Tongue (tissue), 3 donors: ENCODE measurements at places on chromosomes 4 and X. TPM values are rescaled to one million over a fixed set of nuclear protein-coding genes. Genes with fewer than 3 reads are reported as not detected.

- DNase-seq, result no peak
Observed at GRCh38 chr4:86892636-86892960, 376 bp upstream of the C4orf36 start.

- DNase-seq, result no peak
Observed at GRCh38 chr4:121863799-121864198, 6.5 kb downstream of the BBS7 start.

DNA sequence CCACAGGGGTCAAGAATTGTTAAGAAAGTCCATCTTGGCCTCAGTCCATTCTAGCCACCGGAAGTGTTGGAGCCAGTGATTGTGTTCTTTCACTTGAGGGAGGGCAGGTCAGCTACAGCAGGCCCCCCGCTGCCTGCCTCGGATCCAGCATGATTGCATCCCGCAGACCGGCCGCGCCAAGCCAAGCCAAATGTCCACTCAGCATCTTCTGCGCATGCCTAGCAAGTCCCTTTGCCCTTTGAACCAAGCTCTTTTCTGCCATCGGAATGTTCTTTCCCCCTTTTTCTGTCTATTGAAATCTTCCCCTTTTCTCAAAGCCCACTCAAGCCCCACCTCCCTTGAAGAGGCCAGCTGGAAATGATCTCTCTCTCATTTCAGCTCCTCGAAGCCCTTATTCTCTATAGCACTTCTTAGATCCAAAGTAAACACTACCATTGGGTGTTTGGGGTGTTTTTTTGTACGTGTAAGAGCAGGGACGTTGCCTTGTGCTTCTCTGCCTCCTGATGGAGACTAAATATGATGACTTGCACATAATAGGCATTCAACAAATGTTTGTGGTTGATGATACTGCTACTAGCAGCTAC lies 147.8 kb upstream of the BCOR start:
- DNase-seq, result peak; percentile 20

- DNase-seq, result no peak
Observed at GRCh38 chr4:147396105-147396504, 84.8 kb upstream of the EDNRA start.

DNA sequence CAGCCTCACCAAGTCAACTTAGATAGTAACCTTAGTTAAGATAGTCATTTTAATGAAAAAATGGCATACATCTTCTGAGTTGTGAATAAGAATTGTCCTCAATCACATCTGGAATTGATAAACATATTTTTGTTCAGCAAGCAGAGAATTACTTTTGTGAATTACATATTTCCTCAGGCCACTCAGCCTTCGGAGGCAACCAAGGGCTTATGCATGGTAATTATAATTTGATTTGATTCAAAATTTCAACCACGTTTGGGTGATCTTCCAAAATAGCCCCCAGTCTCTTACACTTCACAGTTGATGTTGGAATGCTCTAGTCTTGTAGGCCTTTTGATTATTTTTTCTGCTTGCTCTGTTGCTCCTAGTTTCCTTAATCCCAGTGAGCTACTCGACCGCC lies 63.4 kb downstream of the GALNTL6 start:
- no peak for DNase-seq

GRCh38 chr4:100493756-100494155 lies 24.1 kb downstream of the EMCN start:
- DNase-seq, result no peak

- no peak for DNase-seq
Observed at GRCh38 chr4:7817877-7818398, 121.7 kb downstream of the AFAP1 start.

- DNase-seq, result no peak
Observed at GRCh38 chr4:155487210-155487609, 110.4 kb upstream of the MAP9 start.

- no peak for DNase-seq
Observed at GRCh38 chrX:23919148-23919547, 11.3 kb downstream of the CXorf58 start.

- DNase-seq, result no peak
Observed at GRCh38 chrX:40402831-40403533, 177.8 kb upstream of the ATP6AP2 start.

DNA sequence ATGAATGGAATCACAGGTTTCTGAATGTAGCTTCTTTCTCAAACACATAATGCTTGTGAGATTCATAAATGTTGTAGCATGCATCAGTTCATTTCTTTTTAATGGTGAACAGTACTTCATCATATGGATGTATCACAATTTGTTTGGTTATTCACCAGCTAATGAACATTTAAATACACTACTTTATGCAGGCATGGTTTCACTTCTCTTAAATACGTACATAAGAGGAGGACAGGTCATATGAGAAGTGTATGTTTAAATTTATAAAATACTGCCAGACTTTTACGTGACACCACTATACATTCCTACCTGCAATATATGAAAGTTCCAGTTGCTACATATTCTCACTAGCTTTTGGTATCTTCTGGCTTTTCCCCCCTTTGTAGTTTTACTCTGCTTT lies 65.4 kb downstream of the ANKRD17 start:
- DNase-seq, result no peak

DNA sequence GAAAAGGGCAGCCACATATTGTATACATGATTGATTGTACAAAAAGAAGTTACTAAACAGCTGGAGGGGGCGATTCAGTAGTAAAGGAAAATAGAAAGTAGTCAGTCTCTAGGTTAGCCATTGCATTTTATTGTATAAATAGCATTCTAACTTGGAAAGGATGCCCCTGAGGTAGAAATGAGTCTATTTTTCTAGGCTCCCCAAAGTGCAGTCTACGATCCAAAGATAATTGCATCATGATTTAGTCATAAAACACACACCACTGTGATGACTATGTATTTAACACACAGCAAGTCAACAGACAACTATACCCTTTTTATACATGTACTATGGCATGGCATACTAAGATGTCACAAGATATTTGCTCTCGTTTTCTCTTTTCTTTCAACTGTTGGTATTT lies 204.9 kb downstream of the APBB2 start:
- no peak for DNase-seq

DNA sequence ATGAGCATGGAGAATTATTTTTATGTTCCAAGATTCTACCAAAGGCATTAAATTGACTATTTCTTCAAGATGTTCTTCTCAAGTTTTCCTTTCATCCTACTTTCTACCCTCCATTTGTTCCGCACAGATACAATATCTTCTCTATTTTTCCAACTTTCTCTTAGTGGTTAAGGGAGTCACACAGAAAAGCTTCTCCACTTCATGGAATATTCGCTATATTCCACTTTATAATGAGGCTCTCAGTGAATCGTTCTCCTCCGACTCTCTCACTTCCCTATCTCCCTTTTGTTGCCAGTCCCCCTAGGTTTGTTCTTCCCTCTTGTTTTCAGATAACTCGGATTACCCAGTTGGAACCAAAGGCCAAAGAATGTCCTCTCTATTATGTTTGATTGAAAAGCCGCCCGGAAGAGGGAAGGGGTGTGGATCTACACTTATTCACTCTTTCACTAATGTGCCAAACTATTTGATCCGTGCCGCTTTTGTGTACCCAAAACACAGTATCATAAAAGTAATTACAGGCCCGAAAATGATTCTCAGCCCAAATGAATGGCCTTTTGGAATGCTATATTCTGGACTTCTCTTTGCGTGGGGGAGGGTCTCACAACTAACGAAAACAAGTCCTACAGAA lies 1.2 kb downstream of the SH3D19 start:
- DNase-seq, result peak; percentile 24

- DNase-seq, result no peak
Observed at GRCh38 chrX:74922922-74923543, 2.2 kb downstream of the NEXMIF start.

DNA sequence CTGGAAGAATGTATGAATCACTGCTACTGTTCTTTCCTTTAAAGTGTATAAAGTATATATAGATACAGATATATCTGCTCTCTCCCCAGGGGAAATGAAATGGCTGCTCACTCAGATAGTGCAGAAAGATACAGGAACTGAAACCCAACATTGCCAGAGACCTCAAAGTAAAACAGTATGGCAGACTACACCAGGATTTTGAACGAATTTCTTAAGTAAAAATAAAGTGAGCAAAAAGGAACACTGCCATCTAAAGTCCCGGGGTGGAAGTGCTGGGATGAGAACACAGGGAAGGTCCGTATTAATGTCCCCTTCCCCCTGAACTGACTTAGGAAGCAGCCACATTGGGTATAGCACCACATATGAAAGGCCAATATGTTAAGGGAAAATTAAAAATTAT lies 93.4 kb downstream of the TMA16 start:
- no peak for DNase-seq

DNA sequence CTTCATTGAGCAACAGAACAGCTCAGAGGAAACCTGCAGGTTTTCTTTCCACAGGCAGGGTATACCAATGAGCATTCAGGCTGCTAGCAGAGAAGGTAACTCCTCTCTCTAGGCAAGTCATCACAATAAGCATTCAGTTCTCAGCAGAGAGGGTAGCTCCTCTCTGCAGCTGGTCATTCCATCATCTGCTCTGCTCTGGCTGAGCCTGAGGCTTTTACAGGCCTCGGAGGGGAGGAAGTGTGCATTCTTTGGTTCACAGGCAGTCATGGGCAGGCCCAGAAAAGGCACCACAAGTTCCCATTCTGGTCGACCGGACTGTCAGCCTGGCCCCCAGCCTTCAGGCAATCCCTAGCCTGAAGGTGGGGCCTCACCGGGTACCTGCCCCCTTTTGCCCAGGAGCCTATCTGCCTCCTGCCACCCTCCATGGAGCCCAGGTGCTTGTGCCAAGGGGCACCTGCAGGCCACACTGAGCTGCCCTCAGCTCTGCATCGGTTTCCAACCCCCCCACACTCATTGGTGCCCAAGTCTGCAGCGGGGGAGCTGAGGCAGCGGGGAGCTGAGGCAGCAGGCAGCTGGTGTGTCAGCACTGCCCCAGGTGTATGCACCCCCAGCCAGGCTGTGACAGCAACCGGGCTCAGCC lies 83.1 kb downstream of the PRDM5 start:
- DNase-seq, result no peak

DNA sequence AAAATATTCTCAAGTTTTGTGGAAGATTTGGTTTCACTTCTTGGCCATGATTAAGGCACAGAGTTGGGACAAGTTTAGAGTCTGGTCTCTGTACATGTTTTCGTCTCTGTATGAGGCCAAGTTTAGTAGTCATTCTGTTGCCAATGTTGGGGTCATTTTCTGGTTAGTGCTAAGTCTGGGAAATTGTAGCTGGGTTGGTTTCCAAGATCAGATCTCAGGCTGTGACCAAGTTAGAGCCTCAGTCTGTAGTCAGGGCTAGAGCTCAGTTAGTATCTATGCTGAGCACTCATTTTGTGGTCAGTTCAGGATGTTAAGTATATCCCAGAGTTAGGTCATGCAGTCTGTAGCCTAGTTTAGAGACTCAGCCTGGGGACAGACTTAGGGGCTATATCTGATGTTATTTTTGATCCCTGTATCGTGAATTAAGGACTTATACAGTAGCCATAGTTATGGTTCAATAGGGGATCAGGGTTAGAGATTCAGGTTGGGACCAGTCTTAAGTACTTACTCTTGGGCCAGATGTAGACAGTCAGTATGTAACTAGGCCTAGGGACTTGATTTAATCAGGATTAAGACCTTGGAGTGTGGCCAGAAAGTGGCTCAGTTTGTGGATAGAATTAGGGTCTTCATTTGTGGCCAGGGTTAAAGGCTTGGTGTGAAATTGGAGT lies 6.6 kb upstream of the ENOX2 start:
- no peak for DNase-seq

GRCh38 chrX:39975101-39975925 lies 122.4 kb downstream of the BCOR start:
- DNase-seq, result no peak

DNA sequence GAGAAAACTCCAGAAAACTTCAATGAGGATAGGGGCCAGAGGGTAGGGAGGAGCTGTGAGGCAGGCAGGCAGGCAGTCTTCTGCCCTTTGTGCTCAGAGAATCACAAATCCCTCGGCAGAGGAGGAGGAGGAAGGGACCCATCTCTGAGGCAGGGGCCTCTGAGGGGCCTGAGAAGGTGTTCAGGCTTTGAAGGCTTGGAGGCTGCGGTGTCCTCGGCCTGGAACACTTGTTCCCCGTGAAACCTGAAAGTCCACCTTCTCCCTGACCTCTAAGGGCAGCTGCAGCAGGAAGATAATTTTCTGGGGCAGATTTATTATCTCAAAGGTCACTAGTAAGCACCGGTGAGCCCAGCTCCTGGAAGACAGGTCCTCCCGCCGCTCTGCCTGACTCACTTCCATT lies 200.3 kb upstream of the BCOR start:
- DNase-seq, result no peak

- peak; percentile 30 for DNase-seq
Observed at GRCh38 chr4:163107754-163108153, 58.9 kb downstream of the NAF1 start.

DNA sequence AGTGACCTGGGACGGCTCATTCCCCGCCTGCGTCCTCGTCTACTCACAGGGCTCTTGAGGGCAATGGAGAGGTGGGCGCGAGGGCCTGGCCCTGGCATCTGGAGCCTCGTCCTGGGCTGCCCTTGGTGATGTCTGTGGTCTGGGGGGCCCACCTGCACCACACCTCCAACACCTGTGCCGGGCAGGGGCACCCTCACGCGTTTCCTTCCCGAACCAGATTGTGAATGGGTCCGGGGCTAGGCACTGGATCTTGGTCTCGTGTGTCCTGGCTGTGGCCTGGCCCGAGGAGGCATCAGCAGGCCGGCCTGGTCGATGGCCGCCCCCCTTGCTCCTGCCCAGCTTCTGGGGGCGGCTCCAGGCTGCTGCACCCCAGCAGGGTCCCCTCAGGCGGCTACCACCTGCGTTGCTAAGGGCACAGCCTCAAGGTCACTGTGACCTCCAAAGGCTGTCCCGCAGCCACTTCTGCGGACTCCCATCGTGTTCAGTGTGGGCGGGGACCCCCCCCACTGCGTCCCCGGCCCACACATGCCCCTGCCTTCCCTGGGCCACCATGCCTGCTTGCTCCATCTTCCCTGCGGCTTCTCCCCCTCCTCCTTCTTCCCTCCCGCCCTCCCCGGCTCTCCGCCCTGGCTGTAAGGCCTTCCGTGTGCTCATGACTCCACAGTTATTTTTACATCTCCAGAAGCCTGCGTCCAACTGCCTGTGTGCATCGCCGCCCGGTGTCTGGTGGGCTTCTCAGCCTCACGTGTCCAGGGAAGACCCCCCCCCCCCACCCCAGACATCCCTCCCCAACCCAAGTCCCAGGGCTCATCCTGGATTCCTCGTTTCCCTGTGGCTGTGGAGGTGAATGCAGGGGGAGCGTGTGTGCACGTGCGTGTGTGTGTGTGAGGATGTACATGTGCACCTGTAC lies 3.8 kb downstream of the DOK7 start:
- no peak for DNase-seq

DNA sequence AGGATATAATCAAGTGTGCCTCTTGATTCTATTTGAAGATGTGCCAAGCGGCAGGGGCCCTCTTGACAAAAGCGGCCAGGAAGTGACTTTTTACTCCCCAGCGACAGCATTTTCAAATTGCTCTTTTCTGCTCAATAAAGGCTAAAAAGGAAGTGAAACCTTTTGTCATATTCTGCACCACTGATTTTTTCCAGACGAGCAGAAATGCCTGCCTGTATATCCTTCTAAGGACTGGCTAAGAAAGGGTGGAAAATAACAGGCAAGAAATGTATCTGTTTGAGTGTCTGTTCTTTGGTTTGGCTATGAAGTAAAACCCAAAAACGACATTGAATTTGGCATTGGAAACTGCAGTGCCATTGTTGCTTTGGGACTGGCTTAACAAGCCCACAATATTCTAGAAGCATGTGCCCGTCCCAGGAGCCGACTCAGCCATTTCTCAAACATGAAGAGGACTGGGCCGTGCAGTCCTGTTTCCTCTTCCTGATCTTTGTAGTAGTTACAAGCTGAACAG lies 25.4 kb downstream of the TMSB4X start:
- DNase-seq, result peak; percentile 16

The ARHGAP6 gene
- total RNA-seq, result 9.2 TPM

The GPRASP1 gene
- total RNA-seq, result 14.4 TPM

The SYNPO2 gene
- total RNA-seq, result 111 TPM
